ENCODE measurements at places on chromosomes 5 and 9. TPM values are rescaled to one million over a fixed set of nuclear protein-coding genes. Genes with fewer than 3 reads are reported as not detected.

GRCh38 chr5:56302027-56302426 is 68.9 kb upstream of the ANKRD55 start:
- DNase-seq, result no peak

DNA sequence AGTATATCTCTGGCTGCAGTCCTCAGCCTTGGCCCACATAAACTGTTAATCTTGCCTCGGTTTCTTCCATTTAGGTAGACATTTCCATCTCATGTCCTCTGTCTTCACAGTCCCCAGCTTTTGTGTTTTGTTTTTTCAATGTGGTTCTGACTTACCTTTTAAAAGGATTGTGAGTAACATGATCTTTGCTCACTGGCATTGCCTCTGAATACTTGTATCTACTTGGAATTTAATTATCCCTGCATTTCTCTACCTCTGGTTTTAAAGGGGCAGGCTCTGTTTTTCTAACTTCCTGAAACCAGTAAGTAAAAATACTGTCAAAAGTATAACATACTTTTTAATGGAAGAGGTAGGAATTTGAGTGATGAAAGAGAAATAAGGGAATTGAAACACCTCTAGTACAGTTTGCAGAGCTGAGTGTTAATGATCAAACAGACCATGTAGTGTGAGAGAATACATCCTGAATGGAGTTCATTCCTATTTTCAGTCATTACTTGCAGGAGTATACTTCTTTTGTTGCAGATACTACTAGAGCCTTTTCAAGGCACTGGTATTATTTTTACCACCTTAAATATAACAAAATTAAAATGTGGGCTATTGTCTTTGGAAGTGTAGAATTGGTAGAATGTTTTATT is 62.6 kb downstream of the MTREX start:
- DNase-seq, result no peak

- DNase-seq, result no peak
Measured at GRCh38 chr9:19057033-19057432, 7.8 kb downstream of the RRAGA start.

DNA sequence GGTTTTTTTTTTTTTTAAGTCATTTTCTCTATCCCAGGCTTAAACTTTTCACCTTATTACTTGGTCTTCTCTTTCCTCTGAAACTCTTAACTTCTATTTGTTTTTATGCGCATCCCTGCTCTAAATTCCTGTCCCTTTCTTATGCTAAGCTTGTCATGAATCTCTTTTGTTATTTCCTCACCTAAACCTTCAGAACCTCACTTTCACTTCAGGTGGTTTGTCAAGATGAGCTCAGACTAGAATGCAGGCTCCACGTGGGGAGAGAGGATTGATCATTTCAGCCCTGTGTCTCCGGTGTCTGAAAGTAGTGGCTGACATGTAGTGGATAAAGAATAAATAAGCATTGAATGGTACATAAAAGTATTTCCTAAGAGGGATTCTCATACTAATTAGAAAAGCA is 63.6 kb downstream of the ANXA1 start:
- no peak for DNase-seq

DNA sequence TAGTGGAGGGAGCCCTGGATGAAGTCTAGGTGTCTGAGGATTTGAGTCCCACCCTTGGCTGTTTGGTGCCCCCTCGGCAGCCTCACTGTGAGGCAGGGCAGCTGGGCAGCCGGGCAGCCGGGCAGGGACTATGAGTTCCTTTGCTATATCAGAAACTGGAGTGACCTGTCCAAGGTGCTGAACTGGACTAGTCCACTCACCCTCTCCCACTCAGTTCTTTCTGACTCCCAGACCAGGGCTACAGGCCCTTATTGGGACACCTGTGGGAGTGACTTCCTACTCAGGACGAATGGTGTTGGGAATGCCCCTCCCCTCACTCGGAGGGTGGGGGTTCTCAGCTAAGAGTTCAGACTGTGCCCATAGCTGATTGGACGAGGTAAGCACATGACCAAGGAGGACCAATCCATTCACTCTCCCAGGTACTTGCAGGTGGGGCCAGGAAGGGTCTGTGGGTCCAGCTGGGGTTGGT is 34.1 kb upstream of the RAPGEF1 start:
- no peak for DNase-seq

DNA sequence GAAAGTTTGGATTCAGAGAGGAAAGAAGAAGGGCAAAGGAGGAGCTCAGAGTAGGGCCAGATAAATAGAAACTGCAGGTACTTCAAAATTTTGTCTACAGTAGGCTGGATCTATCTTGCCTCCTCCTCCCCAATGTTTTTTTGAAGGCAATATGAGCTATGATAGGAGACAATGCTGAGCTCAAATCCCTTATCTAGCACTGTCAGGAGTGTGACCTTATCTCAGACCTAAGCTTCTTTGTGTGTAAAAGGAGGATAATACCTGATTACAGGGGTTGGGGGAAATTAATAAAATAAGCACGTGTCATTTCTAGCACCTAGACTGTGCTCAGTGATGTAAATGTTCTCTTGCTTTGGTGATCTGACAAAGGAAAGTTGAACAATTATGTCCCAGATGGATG is 137.8 kb upstream of the CD180 start:
- DNase-seq, result no peak

GRCh38 chr9:121652021-121652837 is 795 bp downstream of the DAB2IP start:
- DNase-seq, result no peak

Gene SLC22A5
- total RNA-seq, result 15.2 TPM

DNA sequence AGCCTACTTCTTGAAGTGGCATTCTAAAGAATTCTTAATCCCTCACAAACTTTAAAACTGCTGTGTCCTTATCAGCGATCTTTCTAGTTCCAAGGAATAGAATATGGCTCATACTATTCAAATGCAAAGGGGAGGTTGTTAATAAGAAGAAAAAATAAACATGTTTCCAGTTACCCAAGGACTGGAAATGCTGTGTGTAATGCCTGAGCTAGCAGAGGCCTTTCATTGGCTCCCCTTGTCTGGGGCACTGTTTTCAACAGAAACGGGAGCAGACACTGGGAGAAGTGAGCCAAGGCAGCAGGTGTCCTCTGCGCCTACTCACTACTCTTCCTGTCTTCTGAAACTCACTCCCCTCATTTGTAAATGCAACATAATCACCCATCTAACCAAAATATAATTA is 253.0 kb downstream of the MARCHF11 start:
- DNase-seq, result no peak

DNA sequence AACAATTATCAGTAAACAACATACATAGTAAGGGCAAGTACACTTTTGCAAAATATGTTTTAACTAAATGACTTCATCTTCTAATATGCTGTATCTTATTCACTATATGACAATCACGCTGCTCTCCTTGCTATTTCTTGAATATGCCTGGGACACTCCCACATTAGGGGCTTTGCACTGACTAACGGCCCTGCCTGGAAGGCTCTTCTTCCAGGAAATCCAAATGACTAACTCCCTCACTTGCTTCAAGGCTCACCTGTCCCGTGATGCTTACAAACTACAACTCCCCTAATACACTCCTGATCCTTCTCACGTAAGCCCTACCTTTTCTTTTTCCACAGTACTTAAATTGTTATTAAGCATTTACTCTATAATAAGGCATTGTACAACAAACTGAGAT is 10.6 kb downstream of the ERP44 start:
- no peak for DNase-seq

GRCh38 chr5:142590451-142591231 is 95.2 kb downstream of the FGF1 start:
- DNase-seq, result no peak

DNA sequence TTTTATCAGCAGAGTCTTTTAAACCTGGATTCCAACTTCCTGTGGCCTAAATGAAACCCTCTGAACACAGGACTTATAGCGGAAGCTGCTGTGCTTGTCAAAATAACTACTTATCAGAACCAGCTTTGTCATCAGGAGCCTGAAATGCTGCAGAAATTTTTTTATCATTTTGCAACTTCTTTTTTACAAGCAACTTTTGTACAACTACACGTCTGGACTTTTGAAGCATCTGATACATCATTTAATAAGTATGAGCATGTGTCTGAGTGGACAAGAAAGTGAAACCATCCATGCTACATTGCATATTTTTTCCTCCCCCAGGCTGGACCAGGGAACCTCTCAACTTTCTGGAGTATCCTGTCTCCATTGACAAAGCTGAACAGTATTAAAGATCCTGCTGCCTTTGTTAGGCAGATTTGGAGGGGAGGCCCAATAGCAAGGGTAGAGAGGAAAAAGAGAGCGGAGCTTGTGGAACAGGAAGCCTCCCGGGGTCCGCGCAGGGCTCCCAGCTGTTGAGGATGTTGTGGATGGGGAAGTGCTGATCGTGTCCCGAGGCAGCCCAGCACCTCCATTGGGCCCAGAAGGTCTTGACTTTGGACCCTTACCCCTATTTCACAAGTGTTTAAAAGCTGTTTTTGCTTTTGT is 196.6 kb downstream of the MSX2 start:
- DNase-seq, result no peak

Gene CAMK2A
- 0.49 TPM for total RNA-seq

Gene BARHL1
- not detected for total RNA-seq

GRCh38 chr5:102867992-102868662 is 113.0 kb downstream of the PAM start:
- DNase-seq, result no peak

Gene SLC46A2
- total RNA-seq, result not detected

Gene OMD
- 10.3 TPM for total RNA-seq

Gene SLC34A1
- total RNA-seq, result not detected

DNA sequence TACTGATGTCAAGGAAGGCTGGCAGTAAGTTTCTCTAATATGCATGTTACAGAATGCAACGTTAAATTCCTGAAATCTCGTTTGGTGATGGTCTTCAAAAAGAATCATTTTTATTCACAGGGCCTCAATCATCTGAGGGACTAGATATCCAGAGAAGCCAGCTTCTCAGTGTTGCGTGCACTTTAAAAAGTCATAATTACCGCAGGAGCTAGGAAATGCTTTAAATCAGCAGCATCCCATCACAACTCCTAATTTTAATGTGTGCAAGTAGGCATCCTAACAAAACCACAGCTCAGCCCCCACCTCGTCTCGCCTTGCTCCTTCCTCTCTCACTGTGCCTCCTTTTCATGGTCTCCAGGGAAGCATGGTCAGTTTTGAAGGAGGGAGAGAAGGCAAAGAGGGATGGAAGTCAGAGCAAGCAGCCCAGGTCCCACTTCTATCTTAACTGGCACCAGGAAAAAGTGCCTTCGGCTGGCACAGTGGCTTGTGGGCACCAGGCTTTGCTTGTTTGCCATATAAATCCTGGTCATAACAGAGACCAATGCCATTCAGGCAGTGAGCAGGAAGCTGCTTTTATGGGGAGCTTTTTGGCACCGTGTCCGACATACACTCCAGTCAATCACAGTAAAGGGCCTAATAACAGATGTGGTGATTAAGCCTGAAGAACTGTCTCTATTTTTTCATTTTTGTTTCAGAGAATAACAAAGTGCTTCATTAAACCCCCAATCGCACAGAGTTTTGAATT is 21.4 kb downstream of the MEGF10 start:
- no peak for DNase-seq

GRCh38 chr5:154473581-154474283 is 4.3 kb downstream of the HAND1 start:
- no peak for DNase-seq

- no peak for DNase-seq
Measured at GRCh38 chr9:93731963-93732362, 155.6 kb downstream of the PHF2 start.

DNA sequence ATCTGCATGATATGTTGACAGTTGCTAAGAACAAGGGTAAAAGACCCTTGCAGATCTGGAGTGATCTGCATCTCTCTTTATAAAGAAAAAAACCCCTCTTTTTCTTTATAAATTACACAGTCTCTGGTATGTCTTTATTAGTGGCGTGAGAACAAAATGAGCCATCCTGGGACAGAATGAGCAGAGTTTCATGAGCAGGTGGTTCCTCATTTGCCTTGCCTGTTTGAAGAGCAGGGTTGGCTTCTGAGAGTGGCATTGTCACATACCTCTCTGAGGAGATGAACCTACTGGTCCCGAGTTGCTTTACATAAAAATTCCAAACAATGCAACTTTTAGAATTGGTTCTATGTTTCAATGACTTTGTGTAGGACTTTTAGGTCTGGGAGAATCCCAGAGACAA is 94.3 kb downstream of the INSYN2B start:
- no peak for DNase-seq

Gene QRFP
- not detected for total RNA-seq

Gene RNF208
- total RNA-seq, result 0.98 TPM

Gene UBAC1
- total RNA-seq, result 57.9 TPM
